Vein endothelial cell (primary cell): ENCODE measurements at places on chromosomes 3 and 15. TPM values are rescaled to one million over a fixed set of nuclear protein-coding genes. Genes with fewer than 3 reads are reported as not detected.

COL6A6 gene
- under 0.01 TPM in 1 of 2 replicates, not detected in the other for total RNA-seq

CFAP100 gene
- total RNA-seq, result not detected in 2 replicates

UBA7 gene
- 18.6 and 38.9 TPM in 2 replicates for total RNA-seq

FAM174B gene
- total RNA-seq, result 28.6 and 39.5 TPM in 2 replicates

GOLGA6L4 gene
- total RNA-seq, result 1.3 and 2.0 TPM in 2 replicates

LRTM1 gene
- total RNA-seq, result not detected in 2 replicates

ACKR2 gene
- not detected in 2 replicates for total RNA-seq

ACAD11 gene
- 18.5 and 18.9 TPM in 2 replicates for total RNA-seq

WDR76 gene
- total RNA-seq, result 10.1 and 28.7 TPM in 2 replicates

CYP19A1 gene
- not detected in 2 replicates for total RNA-seq

GOLGA8H gene
- 0.76 and 0.98 TPM in 2 replicates for total RNA-seq

CCDC13 gene
- total RNA-seq, result 0.76 TPM in 1 of 2 replicates, not detected in the other

CD80 gene
- total RNA-seq, result not detected in 2 replicates

CHRD gene
- under 0.01 and 0.19 TPM in 2 replicates for total RNA-seq

CXCR6 gene
- not detected in 2 replicates for total RNA-seq

PFKFB4 gene
- 2.9 and 4.9 TPM in 2 replicates for total RNA-seq

NANOGP8 gene
- total RNA-seq, result 0.38 TPM in 1 of 2 replicates, not detected in the other

DLG1 gene
- 54.2 and 71.2 TPM in 2 replicates for total RNA-seq

RFC4 gene
- total RNA-seq, result 13.4 and 22.9 TPM in 2 replicates

CA12 gene
- 0.98 and 1.2 TPM in 2 replicates for total RNA-seq
